ENCODE measurements at places on chromosomes 1 and 21.

- no peak for DNase-seq
Observed at GRCh38 chr1:220966881-220967611, 87.8 kb downstream of the HLX start.

GRCh38 chr21:21001591-21002100, 3.4 kb downstream of the NCAM2 start:
- DNase-seq = no peak

- no peak for DNase-seq
Observed at GRCh38 chr1:32724678-32725614, 22.4 kb upstream of the SYNC start.

GRCh38 chr21:26865857-26866256, 20.6 kb upstream of the ADAMTS1 start:
- no peak for DNase-seq

- DNase-seq = no peak
Observed at GRCh38 chr1:245444147-245444828, 289.5 kb downstream of the KIF26B start.

Measured in stimulated activated CD4-positive, alpha-beta T cell treated with anti-CD3 and anti-CD28 coated beads, TNF-alpha, amount 100 ng/mL, for 1 hour (primary cell).